ENCODE measurements at places on chromosomes 12 and 14.

- DNase-seq, result no peak
Measured at GRCh38 chr12:62254967-62255366, 5.2 kb upstream of the USP15 start.

DNA sequence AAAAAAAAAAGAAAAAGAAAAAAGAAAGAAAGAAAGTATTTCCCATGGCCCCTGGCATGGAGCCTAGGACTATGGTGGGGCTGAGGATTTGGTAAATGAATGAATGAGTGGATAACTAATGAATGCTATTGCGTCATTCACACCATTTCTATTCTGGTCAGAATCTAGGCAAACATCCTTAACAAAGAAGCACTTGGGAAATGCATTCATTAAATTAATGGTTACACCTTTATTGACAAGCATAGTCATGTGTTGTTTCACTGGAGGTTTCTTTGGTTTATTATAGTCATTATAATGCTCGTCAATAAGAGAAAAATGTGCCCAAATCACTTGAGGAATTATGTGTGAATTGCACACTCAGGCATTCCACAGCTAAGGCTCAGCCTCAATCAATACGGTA is 13.6 kb upstream of the AQP2 start:
- DNase-seq, result no peak

DNA sequence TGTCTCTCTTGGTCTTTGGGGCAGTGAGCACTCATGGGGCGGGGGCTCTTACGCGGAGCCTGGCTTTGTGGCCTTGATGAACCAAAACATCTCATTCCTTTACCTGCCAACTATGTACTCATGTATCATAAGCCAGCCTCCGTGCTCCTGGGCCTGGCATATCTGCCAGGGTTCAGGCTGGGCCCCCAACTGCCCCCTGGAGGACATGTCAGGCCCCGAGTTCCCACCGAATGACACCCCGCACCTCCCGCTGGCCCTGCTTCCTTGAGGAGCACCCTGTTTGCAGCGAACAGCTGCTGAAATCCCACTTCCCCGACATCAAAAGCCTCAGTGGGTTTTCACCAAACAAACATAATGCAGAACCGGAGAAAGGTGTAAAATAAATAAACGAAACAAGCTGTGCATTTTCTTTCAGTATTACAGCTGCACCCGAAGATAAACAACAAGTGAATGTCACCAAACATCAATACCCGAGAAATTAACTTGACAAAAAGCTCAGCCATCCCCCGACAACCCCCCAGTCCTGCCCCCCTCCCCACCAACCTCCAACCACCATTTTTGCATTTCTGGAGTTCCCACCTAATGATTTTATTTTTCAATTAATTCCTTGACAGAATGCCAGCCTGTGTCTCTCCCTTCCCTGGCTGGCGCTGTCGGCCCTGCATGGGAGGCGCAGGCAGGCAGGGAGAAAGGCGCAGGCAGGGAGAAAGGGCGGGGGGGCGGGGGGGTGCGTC is 139.2 kb downstream of the RBM19 start:
- DNase-seq, result no peak

- no peak for DNase-seq
Measured at GRCh38 chr14:31944256-31945073, 132.6 kb upstream of the ARHGAP5 start.
